IPS-NIHi11 (cell line): ENCODE measurements at places on chromosomes 12 and 14.

DNA sequence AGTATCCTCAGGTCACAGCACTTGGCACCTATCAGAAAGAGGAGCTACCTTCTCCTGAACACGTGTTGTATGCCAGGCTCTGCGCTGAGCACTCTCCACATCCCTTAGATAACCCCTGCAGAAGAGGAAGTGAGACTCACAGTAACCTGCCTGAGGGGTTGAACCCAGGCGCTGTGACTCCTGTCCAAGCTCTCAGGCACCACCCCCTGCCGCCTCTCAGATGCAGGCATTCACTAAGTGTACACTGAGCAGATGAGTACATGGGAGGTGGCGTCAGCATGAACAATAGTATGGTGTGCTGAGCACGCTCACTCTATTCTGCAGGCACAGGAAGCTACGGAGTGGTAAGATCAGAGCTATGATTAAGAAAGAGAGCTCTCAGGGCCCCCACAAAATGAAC, 21.0 kb upstream of the RIC8B start:
- DNase-seq, result no peak

GRCh38 chr14:24337144-24337823, 2.4 kb upstream of the ADCY4 start:
- no peak for DNase-seq

DNA sequence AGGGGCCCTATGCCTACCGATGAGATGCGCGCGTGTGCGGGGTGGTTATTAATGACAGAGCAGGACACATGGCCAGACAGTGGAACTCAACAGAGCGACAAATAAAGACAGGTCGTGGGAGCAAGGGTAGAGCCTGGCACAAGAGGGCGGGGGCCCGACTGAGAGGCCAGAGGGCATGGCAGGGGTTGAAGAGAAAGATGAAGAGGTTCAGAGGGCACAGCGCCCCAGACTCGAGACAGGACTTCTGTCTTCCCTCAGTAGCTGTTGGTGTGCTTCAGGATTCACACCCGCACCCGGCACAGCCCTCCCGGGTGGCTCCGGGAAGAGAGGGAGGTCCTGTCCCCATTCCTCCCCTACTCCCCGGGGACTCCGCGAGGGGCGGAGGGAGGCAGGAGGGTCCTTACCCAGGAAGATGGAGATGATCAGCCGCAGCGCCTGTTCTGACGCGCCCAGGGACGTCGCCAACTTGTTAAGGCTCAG, 366 bp downstream of the LPCAT3 start:
- DNase-seq, result peak; percentile 79

- DNase-seq, result no peak
These were observed 64.7 kb downstream of the ESR2 start for GRCh38 chr14:64229489-64229888.

DNA sequence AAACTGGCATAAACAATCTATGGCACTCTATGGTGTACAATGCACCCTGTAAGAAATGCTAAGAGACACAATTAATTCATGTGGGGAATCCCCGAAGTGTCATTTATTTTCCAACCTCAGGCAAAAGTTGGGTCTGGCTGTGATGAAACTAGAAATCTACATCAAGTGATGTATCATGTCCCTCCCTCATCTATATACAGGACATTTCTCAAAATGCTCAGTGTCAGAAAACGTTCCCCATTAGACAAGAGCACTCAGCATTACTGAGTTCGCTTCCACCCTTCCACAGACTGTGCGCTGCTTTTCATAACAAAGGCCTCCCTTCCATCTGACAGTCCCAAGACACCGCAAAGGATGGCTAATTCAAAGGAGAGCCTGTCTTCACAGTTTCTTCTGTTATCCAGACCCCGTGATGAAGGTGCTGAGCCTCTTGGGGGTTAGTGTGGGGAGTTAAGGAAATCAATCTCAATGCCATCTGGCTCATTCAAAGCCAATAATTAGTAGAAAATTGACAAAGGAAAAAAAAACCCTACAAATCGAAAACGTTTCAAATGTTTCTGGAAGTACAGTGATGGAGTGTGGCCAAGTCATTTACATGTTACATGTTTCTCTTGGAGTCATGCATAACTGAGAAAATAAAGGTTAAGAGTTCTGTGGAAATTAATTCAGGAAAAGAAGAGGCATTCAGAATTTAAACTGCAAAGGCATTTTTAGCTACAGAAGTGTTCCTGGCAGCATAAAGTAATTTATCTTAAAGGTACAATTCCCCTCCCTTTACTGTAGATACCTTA, 7.5 kb downstream of the CCDC88C start:
- no peak for DNase-seq

GRCh38 chr14:103628684-103629502, at the start of gene KLC1:
TSS of gene KLC1 (plus strand) at chr14:103629211. CDS start at chr14:103654565, 25,354 bp downstream.
- DNase-seq, result peak; percentile 94

- DNase-seq, result no peak
These were observed 6.7 kb upstream of the PTGER2 start for GRCh38 chr14:52307376-52307775.

- no peak for DNase-seq
These were observed 266.9 kb downstream of the PPFIA2 start for GRCh38 chr12:81492131-81492720.

DNA sequence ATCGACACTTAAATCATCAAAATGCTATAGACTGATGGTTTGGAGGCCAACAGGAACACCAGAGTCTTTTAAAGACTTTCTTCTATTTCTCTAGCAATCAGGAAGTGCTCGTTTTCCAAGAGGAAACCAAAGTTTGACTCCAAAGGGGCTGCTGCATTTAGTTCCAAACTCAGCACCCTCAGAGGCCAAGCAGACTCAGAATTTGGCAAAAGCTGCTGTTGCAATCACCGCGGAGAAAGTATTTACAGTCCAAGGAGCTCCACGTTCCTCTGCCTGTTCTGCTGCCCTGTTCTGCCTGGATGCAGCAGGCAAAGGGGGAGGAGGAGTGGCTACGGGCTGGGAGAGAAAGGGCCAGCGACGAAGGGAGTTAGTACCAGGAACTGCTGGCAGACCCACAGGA, 325.1 kb downstream of the BCL11B start:
- peak; percentile 47 for DNase-seq

DNA sequence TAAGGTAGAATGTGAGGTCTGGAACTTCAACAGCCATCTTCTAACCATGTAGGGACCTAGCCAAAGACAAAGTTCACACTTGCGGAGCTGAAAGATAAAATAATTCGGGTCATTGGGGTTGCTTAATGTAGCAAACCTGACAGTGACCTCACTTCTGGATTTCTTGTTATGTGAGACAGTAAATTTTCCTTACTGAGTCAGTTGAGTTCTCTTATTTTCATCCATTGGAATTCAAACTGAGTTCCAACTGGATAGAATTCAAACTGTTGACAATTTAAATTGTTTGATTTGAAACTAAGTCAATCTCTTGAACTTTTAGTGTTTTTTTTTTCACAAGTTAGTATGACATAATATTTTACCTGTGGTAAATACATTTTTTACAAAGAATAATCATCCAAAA, 406.5 kb downstream of the ADAMTS20 start:
- DNase-seq, result no peak

- DNase-seq, result peak; percentile 17
These were observed 158.9 kb downstream of the SLC15A5 start for GRCh38 chr12:16118586-16118985.

DNA sequence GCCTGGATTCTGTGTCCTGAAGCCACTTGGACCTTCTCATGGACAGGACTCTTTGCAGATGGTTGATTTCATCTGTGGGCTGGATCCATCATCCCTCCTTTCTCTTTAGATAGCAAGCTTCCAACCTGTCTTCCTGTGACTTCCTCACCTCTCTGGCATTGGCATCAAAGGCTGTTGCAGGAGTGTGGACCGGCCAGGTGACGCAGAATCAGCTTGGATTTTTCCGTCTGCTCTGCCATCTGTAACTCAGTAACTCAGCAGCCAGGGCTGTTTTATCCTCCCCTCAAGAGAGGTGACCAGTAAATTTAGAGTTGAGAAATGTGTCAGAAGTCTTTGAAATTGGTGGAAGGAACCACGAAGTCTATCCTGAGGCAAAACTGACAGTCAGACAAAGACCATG, 701.7 kb upstream of the TMEM132C start:
- DNase-seq, result no peak

- DNase-seq, result no peak
These were observed 1.7 kb downstream of the KLHDC2 start for GRCh38 chr14:49769581-49770211.

DNA sequence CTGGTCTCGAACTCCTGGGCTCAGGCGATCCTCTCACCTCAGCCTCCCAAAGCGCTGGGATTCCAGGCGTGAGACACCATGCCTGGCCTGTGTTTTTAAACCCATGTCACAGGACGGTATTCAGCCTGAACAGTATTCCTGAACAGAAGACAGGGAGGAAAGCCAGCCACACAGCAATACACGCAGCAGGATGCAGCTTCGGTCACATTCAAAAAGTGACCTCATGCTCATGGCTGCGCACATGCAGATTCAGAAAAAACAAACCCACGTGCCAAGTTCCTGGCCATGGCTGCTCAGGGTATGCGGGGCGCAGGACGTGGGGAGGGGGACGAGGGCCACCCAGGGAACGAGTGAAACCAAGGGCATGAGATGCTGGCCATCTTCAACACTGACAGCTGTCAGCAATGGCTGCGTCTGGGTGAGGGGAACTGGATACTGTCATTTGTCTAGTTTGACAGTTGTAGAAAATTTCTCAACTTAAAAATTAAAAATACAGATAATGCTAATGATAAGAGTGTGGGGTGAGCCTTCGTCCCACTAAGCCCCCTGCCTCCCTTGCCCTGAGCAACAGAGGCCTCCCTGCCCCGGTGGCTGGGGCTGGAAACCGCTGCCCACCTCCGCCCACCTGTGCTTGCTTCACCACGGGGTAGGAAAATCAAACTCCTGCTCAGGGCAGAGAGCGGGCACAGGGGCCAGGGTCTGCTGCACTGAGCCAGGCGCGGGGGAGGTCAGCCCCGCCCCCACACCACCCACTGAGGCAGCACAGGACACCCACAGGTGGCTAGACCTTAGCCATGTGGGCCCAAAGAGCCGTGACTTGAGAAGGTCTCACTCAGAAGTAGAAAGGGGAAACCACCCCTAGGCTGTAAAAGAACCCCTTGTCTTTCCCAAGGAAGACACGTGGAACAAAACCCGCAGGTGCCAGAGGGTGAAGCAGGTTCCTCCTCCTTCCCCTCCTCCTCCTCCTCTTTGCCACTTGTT, 84.2 kb downstream of the SCARB1 start:
- no peak for DNase-seq

DNA sequence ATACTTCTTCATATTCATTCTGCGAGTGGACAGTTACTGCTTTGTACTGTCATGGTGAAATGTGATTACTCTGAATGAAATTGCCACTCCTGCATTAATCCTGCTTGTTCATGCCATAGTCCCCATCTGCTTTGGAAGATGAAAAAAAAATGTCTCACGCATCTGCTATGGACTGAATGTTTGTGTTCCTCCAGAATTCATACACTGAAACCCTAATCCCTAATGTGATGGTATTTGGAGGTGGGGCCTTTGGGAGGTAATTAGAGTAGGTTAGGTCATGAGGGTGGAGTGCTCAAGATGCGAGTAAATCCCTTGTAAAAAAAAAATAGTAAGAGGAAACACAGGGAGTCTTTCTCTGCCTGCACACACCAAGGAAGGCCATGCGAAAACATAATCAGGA, 427.2 kb downstream of the TMTC2 start:
- DNase-seq, result no peak

DNA sequence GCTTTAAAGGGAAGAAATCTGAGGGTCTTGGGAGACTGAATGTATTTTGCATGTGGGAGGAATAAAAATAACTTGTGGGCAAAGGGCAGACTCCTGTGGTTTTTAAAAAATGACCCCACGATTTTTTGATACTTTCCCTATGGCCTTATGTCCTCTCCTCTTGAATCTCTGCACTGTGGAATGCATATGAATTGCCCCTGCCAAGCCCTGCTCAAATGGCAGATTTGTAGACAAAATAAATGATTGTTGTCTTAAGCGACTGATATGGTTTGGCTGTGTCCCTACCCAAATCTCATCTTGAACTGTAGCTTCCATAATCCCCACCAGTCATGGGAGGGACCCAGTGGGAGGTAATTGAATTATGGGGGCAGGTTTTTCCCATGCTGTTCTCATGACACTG, 223.8 kb downstream of the DACT1 start:
- DNase-seq, result no peak

DNA sequence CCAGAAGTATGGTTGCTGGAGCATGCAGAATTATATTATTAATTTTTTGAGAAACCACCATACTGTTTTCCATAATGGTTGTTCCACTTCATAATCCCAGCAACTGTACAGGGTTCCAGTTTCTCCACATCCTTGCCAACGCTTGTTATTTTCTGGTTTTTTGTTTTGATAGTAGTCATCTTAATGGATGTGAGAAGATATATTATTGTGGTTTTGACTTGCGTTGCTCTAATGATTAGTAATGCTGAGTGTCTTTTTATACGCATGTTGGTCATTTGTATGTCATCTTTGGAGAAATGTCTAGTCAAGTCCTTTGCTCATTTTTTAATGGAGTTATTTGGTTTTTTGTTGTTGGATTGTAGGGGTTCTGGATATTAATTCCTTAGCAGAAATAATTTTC, 58.1 kb downstream of the DAAM1 start:
- no peak for DNase-seq

DNA sequence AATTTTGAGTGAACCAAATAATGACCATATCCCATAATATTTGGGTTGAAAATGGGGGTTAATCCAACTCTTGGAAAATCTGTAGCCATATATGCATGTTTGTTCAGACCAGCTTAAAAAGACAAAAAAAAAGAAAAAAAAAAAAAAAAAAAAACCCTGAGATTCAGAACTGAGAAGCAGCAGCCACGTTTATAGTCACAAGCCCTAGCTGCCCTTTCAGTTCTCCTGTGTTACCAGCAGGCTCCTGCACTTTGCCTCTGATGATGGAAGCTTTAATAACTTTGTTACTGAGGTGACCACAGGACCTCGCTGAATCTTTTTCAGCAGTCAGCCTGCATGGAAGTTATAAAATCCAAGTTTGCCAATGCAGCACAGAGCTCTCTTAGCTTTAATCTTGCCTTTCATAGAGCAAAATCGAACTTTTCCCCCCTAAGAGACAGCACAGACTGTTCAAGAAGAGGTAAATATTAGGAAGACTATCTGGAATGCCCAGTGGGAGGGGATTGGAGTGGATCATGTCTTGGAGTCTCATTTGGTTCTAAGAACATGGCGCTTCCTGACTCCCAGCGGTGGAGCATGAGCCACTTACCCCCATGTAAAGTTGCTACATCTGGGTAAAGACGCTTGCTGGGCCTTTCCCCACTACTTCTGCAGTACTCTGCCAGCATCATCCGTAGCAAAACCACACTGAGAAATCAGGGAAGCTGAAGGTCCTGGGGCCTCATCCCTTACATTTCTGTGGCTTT, 20.6 kb downstream of the GNG2 start:
- DNase-seq, result no peak

DNA sequence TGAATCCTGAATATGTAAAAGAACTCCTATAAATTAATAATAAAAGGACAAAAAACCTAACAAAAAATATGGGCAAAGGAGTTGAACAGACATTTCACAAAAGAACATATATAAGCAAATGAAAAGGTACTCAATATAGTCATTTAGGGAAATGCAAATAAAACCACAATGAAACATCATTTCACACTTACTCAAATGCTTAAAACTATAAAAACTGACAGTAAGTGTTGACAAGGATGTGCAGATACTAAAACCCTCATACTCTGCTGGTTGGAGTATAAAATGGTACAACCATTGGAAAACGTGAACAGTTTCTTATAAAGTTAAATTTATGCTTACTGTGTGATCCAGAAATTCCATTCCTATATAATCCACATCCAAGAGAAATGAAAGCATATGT, 247.1 kb downstream of the GXYLT1 start:
- no peak for DNase-seq
